ENCODE measurements at places on chromosomes 6 and 20.

GRCh38 chr6:116205281-116205680 lies 48.6 kb downstream of the TSPYL4 start:
- DNase-seq, result no peak

DNA sequence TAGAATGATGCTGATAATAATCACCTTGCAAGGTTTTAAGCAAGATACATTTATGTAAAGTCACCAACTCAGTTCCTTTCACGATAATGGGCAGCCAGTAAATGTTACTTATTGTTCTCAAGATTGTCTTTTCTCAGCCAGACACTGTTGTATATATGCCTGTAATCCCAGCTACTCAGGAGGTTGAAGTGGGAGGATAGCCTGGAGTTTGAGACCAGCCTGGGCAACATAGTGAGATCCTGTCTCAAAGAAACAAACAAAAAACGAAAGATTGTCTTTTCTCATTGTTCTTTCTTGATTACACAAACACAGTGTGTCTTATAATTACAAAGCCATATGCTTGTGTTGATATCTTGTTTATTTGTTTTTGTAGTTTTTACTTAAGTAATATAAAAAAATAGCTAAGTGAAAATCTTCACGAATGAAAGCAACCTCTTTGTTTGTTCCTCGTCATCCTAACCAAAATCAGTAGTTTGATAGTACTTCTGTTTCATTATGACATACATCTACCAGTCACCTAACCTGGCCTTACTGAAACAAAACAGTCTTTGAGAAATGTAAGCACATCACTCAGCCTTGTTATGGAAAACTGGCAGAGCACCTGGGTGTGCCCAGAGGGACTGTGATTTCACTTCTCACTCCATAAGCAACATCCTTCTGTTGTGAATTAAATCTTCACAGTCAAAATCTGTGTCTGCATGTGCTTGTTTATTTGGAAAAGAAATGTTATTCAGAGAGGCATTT lies 436.2 kb upstream of the SOX4 start:
- no peak for DNase-seq

DNA sequence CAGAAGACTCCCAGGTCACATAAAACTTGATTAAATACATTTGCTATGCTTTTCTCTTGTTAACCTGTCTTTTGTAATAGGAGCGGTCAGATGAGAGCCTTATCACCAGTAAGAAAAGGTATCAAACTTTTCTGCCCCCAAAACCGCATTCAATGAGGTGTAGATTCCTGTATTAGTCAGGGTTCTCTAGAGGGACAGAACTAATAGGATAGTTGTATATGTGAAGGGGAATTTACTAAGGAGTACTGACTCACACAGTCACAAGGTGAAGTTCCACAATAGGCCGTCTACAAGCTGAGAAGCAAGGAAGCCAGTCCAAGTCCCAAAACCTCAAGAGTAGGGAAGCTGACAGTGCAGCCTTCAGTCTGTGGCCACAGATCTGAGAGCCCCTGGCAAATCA lies 32.7 kb downstream of the PTPRK start:
- DNase-seq, result no peak

DNA sequence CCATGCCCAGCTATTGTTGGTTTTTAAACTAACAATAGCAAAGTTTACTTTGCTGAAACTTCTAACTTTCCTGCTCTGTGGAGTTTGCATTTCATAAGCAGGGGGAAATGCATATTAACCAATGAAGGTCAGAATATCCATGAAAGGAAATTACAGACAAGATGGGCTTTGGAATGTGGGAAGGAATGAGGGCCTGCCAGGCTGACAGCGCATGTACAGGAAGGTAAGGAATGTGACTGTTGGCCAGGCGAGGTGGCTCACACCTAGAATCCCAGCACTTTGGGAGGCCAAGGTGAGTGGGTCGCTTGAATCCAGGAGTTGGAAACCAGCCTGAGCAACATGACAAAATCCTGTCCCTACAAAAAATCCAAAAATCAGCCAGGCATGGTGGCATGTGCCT lies 49.6 kb downstream of the CDK5RAP1 start:
- DNase-seq, result no peak

DNA sequence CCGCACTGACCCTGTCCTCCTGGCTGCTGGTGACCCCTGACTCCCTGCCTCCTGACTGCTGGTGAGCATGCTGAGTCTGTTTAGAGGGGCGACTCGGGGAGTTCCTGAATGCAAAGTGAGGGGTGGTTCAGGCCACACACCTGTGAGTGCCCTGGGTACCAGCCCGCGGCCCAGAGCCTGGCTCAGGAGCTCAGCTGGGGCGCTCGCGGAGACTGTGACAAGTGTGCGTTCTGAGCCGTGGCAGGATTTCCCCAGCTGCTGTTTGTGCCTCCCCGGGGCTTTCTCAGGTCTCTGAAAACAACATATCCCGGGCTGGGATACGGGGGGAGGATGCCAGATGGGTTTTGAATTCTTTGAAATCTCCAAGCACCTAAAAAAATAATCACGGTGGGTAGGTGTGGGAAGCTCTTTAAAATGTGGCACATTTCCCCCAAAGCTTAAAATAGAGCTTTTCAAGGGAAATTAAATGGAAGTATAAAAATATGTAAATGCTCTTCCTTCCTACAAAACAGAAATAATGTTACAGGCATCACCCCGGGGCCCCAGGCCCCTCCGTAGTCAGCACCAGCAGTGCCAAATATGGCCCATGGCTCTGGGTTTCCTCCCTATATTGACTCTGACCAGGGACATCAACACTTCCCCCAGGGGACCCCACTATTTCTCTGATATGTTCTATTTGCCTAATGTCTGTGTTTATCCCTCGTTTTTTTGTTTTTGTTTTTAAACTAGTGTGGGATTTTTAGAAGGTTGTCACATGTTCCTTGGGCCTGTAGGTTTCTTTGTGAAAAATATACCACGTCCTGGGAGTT lies 49.9 kb upstream of the TAGAP start:
- DNase-seq, result no peak

GRCh38 chr20:32301719-32302506 lies 24.5 kb downstream of the KIF3B start:
- DNase-seq, result no peak

DNA sequence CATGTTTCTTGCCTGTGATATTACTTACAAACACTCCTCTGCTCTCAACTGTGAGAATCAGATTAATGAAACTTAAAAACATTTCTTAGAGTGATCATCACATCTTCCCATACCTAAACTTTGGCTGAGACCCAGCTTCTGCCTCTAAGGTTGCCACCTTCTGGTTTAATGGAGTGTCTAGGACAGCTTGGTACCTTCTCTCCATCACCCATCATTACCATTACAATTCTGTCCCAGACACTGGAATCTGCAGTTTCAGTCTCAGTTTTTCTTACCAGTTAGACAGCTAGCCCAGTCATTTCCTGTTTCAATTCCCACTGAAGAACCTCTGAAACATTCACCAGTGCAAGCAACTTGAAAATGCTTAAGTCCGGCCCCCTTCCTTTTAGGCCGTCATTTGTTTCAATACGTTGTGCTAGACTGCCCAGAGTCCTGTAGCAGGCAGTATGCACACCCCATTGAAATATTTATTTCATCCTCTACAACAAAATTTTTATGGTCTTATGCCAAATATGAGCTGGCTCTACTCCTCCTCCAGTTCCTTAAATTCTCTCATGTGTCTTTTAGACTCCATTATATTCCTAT lies 107.0 kb upstream of the FOXO3 start:
- no peak for DNase-seq

DNA sequence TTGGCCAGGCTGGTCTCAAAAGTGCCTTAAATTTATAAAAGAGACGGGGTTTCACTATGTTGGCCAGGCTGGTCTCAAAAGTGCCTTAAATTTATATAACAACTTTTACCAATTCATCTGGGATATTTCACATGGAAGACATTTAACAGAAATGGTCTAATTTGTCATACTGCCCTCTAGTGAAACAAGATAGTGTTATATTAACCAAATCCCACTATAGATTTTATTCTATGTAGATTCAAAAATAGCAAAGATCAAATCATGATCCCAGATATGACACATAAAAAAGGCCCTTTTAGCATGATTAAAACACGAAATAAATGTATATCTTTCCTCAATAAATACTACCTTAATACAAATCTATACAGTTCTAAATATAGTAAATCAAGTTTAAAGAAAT lies 102.8 kb upstream of the TFAP2D start:
- no peak for DNase-seq

- no peak for DNase-seq
Measured at GRCh38 chr20:55533632-55534031, 471.7 kb downstream of the CBLN4 start.
